ENCODE measurements at places on chromosomes 5 and 9. TPM values are rescaled to one million over a fixed set of nuclear protein-coding genes. Genes with fewer than 3 reads are reported as not detected.

DNA sequence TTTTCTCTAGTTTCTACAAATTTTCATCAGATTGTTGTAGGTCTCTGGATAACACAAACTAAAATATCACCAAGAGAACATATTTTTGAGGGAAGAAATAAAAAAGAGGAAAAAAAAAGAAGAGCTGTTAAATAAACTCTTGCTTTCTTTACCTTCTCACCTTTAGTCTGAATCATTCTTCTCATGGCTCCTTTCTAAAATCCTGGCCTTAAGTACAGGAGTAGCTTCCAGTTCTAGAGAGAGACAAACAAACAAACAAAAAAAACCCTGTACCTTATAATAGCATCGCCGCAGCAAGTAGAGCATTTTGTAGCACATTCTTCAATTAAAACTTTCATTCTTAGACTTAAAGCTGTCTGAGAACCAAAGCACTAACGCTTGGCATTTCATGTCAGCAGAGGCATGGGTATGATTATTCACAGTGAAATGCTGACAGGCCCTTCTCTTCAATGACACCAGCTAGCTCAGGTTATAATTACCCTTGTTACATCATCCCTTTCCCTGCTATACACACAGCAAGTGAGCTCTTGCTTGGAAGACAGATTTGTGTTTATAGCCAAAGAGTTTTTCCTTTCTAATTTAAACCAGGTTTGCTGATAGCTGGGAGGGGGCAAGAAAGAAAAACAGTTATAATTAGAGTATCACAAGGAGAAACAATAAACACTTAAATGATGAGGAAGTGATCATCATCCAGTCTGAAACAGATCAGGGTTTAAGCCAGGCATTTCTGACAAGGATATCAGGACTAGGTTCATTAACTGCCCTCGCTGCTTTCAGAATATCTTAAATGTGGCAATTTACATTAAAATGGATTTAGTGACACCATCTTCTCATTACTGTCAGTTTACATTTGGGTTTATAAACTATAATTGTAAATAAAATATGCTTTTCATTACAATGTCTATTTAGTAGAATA lies 510.9 kb upstream of the ZNF608 start:
- no peak overlapping the region for H3K27ac ChIP-seq
- H3K4me1 ChIP-seq: no peaks in the 10 kb centered on the region
- no peak overlapping the region for H3K4me3 ChIP-seq
- H3K36me3 ChIP-seq: no peaks in the 10 kb centered on the region
- no peaks in the 10 kb centered on the region for H3K27me3 ChIP-seq

DNA sequence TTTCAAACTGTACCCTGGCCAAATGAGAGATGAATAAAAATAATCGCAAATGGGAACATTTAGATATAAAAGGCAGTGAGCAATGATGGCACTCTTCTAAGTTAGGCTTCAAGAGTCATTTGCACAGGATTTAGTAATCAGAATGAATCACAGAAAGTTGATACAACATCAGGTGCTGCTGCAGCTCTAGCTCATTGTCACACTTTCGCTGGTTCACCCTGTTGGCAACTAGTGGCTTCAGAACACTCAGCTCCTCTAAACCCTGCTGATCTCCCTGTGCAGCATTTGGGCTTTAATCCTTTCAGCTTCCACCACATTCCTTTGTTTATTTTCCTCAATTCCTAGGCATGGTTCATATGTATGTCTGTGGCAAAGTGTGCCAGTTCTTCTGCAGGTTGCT lies 2071.2 kb upstream of the CDH6 start:
- H3K4me1 ChIP-seq: no peaks in the 10 kb centered on the region
- H3K27me3 ChIP-seq: no peaks in the 10 kb centered on the region
- H3K36me3 ChIP-seq: no peaks in the 10 kb centered on the region
- no peak overlapping the region for H3K27ac ChIP-seq
- no peak for DNase-seq

- no peaks in the 10 kb centered on the region for H3K36me3 ChIP-seq
- H3K27ac ChIP-seq: no peak overlapping the region
- H3K4me3 ChIP-seq: no peak overlapping the region
- H3K4me1 ChIP-seq: no peaks in the 10 kb centered on the region
- DNase-seq: no peak
- H3K27me3 ChIP-seq: no peaks in the 10 kb centered on the region
Measured at GRCh38 chr5:148072207-148072606, 8.4 kb downstream of the SPINK5 start.

GRCh38 chr9:4334410-4334813 lies 34.5 kb upstream of the GLIS3 start:
- peaks cover 34% of the 10 kb centered on the region for H3K27me3 ChIP-seq
- H3K36me3 ChIP-seq: peaks cover 3% of the 10 kb centered on the region
- no peak overlapping the region for H3K27ac ChIP-seq

DNA sequence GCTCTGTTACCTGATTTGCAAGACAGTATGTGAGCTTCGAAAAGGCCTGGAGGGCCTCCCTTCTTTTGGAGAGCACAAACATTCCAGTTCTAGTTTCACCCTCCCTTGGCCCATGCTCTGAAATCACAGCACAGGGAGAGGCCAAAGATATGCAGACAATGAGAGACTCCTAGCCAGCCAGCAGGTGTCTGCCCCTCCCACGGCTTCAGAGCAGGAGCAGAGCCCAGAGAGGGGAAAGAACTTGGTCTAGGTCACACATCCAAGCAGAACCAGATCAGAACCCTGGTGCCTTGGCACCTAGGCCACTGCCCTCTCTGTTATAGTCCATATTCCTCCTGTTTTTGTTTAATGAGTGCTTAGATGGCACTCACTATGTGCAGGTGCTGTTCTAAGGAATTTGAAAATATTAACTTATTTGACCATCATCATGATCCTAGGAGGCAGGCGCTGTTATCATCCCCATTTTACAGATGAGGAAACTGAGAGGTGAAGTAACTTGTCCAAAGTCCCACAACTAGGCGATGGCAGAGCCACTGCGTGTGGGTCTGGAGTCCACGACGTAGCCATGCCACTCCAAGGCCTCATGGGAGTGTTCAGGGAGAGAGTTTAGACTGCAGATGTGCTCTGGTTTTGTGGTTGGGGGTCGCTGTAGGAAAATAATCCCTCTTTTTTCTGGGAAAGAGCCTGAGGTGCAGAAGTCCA lies 27.2 kb downstream of the TMOD1 start:
- H3K4me1 ChIP-seq: no peaks in the 10 kb centered on the region
- no peaks in the 10 kb centered on the region for H3K36me3 ChIP-seq
- no peak overlapping the region for H3K27ac ChIP-seq
- no peak overlapping the region for H3K4me3 ChIP-seq
- H3K27me3 ChIP-seq: peaks cover 10% of the 10 kb centered on the region

PRRX2 gene
- not detected for total RNA-seq

C6 gene
- not detected for total RNA-seq

- H3K36me3 ChIP-seq: no peaks in the 10 kb centered on the region
- DNase-seq: no peak
- peaks cover 3% of the 10 kb centered on the region for H3K4me1 ChIP-seq
- H3K4me3 ChIP-seq: peak overlapping the region; percentile 25
Measured at GRCh38 chr9:131067625-131068024, 28.7 kb upstream of the AIF1L start.

DNA sequence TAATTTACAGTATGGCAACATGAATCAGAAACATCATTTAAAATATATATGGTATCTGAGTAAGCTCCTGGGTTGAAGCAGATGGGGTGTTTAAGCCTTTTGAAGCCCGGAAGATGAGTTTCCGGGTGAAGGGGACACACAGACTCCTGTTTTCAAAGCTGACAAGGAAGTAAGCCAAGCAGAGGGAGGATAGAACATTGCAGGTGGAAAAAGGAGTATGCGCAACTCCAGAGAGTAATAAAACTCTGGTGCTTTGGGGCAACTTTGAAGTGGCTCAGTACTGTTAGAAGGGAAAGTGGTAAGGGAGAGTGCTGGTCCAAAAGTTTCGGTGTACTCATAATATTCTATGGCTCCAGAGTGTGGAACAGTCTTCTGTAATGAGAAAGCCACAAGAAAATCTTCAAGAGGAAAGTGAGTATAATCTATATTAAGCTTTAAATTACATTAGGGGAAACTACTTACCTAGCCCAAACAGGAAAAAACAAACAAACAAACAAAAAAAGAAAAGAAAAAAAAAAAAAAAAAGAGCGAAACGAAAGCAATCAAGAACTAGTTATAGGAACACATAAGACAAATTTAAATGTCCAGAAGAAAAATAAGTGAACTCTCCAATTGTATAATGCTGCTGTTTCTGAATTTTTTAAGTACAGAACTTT lies 2.3 kb upstream of the ST8SIA4 start:
- peak overlapping the region; percentile 99 for H3K4me3 ChIP-seq
- DNase-seq: no peak
- H3K27me3 ChIP-seq: no peaks in the 10 kb centered on the region
- H3K4me1 ChIP-seq: peaks cover 38% of the 10 kb centered on the region

NPR3 gene
- 0.05 TPM for total RNA-seq

DNA sequence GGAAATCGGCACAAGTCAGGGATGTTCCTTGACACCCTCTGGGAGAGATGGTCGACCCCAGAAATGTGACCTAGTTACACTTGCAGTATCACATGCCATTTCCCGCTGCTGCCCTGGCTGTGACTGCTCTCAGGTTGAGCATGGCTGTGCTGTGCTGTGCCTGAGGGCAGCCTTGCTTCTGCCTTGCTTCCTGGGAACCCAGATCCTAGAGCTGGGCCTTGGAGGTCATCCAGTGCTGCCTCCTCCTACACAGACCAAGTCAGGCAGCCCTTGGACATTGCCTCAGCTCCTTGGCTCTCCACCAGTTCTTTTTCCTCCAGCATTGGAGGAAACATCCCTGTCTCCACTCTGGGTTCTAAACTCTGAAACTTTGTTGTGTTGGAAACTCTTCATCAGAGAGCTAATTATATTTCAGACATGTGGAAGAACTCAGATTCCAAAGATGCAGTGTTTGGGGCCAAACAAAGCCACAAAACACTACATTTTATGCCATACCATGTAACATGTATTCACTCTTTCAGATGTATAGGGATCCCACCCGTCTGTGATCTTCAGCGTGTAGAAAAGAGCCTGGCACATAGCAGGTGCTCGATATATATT lies 6.1 kb downstream of the MAMDC2 start:
- H3K36me3 ChIP-seq: no peaks in the 10 kb centered on the region
- H3K4me3 ChIP-seq: no peak overlapping the region
- H3K27me3 ChIP-seq: peaks cover 62% of the 10 kb centered on the region

NMUR2 gene
- total RNA-seq: not detected

FIBCD1 gene
- not detected for total RNA-seq

GRCh38 chr5:123485275-123485674 lies 26.7 kb upstream of the CSNK1G3 start:
- no peak overlapping the region for H3K27ac ChIP-seq
- no peak for DNase-seq
- no peaks in the 10 kb centered on the region for H3K36me3 ChIP-seq
- H3K4me3 ChIP-seq: no peak overlapping the region
- H3K27me3 ChIP-seq: peaks cover 38% of the 10 kb centered on the region
- no peaks in the 10 kb centered on the region for H3K4me1 ChIP-seq

- H3K4me1 ChIP-seq: peaks cover 13% of the 10 kb centered on the region
- H3K27me3 ChIP-seq: no peaks in the 10 kb centered on the region
- H3K27ac ChIP-seq: peak overlapping the region; percentile 87
- H3K4me3 ChIP-seq: no peak overlapping the region
- no peak for DNase-seq
- H3K36me3 ChIP-seq: no peaks in the 10 kb centered on the region
Measured at GRCh38 chr5:172688349-172689217, 47.5 kb downstream of the NEURL1B start.

- H3K36me3 ChIP-seq: no peaks in the 10 kb centered on the region
- no peaks in the 10 kb centered on the region for H3K27me3 ChIP-seq
- H3K27ac ChIP-seq: no peak overlapping the region
- no peaks in the 10 kb centered on the region for H3K4me1 ChIP-seq
Measured at GRCh38 chr9:16310278-16311110, 560.0 kb downstream of the BNC2 start.

TMEM252 gene
- not detected for total RNA-seq

Data from T-helper 17 cell (primary cell).